Epithelial cell of proximal tubule (primary cell): ENCODE measurements at places on chromosomes 3 and 15. TPM values are rescaled to one million over a fixed set of nuclear protein-coding genes. Genes with fewer than 3 reads are reported as not detected.

The BFSP2 gene
- total RNA-seq = not detected in 2 replicates

The STAC gene
- 21.7 and 25.0 TPM in 2 replicates for total RNA-seq

The HTR3D gene
- not detected in 2 replicates for total RNA-seq

The UBA7 gene
- 2.4 and 12.2 TPM in 2 replicates for total RNA-seq

The CEMIP gene
- 0.06 and 0.07 TPM in 2 replicates for total RNA-seq

The C3orf20 gene
- total RNA-seq = not detected in 2 replicates
